ENCODE measurements at places on chromosomes 4 and X.

DNA sequence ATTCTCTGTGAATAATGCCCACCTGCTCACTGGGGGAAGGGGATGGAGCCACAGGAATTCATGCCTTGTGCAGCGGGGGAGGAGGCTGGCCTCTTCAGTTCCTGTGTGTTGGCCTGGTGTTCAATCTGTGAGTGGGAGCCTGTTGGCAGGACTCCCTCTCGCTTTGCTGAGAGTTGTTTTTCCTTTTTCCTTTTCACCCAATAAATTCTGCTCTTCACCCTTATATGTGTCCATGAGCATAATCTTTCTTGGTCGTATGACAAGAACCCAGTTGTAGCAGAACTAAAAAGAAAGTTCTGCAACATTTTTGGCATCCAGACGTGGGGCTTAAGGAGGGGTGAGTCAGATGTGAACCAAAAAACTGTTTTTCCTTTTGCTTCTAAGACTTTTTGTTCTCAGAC lies 235.2 kb upstream of the HDX start:
- DNase-seq, result peak; percentile 0

GRCh38 chr4:176805155-176805554 lies 12.4 kb upstream of the VEGFC start:
- DNase-seq, result peak; percentile 88

DNA sequence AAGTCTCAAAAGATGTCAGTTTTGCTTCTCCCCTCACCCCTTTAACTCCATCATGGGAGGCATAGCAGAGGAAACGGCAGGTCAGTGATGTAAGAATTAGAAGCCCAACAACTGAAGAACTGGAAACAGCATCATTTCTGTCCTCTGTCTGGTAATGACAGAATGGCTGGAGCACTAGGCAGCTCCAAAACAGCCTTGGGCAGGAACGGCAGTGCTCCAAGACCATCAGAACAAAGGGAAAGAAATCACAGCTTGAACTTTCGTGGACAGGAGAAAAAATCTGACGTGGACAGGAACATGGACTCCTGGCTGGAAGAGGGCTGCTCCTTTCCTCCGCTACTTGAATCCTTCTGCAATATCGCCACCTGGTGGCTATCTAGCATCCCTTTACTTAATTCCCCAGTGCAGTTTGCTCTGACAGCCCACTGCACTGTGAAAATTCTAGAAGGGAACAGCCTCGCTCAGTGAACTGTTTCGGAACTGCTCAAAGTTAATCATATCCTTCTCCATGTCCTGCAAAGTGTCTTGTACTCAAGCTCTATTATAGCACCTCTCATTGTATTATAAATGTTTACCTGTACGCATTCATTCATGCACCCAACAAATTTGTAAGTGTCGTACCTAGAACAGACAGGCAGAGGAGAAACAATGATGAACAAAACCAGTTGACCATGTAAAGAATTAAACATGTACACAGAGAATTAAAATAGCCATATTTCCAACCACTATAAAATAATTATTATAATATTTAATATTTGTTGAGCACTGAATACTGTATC lies 20.4 kb downstream of the SLC25A53 start:
- DNase-seq, result peak; percentile 73

DNA sequence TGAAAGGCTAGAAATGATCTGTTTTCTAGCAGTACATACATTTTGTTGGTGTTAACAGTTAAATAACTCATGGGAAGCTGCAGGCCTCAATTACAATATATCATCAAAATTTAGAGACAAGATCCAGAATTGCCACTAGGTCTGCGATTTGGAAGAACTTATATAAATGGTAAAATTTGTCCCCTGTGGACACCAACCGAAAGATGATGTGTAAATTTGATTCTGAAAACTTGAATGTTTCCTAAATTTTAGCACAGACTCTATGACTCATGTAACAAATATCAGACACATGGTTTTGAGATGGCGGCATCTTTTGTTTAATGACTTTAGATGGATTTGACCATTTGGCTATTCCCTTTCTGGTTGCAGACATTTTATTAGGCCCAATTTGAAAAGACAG lies 6.0 kb upstream of the HPGDS start:
- DNase-seq, result peak; percentile 8

DNA sequence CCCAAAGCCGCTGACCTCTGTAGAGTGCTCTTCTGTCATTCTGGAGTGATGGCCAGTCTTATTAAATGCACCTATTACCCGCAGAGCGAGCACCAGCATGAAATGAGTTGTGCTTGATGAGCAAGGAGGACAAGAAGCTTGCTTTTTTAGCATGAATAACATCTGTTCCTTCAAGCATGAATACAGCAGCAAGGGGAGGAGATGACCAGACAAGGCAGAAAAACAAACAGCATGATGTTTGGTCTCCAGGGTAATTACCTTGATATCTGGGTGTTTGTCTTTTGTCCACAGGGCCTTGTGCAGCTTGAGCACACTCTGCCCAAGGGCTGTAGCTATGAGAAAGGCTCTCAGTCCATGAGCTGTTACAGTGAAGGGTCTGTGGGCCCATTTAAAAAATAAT lies 324.8 kb upstream of the DDX53 start:
- no peak for DNase-seq

DNA sequence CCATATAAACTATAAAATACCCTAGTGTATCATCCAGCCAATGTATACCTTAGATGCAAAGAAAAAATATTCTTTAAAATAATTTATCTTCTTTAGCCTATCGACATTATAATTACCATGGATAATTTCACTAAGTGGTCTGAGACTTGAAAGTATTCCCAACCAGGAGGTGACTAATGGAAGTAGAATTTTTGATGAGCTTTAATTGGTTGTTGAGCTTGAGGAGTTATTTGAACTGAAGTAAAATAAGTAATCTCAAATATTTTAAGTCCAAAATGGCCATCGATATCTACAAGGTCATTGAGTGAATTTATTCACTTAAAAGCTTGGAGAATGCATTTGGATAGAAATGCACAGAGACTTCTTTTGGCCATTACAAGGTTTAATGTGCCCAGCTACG lies 436.2 kb downstream of the TLL1 start:
- DNase-seq, result no peak

DNA sequence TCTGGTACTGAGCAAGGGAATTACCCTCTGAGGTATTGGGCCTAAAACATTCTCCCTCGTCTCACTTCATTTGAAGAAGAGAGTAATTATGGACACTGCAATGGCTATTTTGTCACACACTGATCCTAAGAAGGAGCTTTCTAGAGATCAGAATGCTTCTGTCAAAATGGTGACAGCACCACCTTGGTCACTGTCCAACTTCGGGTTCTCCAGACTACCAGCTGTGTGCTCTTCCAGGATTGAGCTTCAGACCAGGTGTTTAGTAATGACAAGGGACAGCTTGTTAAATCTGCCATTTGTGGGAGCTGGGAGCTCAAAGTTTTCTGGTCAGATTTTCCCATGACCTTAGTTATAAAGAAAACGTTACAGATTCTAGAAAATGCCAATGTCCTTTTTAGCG lies 105.4 kb downstream of the POLA1 start:
- DNase-seq, result no peak

DNA sequence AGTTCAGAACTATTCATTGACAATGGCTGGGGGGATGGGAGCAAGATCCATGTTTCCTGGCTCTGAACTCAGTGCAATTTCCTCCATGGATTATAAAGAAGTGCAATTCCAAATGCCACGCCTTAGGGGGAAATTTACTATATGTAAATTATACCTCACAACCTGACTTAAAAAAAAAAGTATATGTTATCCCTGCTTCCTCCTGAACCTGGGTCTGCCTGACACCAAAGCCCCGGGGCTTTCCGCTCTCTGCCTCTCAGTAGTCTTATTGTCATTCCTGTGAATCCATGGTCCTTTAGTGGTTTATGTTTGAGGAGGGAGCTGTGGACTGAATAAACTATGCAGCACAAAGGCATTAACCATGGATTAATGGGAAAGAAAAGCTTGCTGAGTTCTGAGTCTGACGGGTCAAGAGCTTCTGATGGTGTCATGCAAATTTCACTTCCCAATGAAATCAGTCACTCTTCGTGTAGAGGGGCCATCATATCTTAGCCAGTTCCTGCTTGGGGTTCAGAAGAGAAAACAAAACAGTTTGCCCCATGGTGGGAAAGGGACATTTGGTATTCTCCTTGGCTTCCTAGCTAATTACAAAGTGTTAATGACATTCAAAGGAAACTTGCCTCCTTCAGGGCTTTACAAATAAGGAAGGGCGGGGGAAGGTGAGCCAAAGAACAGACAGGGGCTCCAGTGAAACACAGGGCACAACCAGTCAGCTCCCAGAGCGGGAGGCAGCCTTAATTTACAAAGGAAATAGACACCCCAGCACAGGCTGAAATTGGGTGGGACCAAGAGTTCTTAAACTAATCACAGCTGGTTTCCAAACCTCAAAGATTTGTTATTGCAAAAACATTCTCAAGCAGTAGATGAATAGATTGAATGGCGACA lies 14.3 kb downstream of the FAM9C start:
- no peak for DNase-seq

GRCh38 chr4:20629186-20630106 lies 70.8 kb upstream of the PACRGL start:
- no peak for DNase-seq

DNA sequence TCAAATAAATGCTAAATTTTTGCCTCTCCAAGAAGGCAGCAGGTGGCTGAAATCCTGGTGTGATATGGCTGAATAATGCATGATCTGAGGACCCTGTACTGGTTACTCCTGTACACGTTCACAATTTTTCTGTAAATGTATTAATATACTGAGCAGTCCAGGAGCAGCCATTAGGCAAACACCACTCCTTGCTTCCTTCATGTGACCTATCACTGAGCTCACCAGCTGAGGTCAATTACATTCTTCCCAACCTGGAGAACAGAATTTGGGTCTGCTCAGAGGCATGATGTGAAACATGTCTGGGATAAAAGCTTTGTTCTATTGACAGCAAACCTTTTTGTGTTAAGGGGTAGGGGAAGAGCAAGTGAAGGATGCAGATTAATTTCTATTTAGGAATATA lies 26.9 kb downstream of the RAB40AL start:
- no peak for DNase-seq

DNA sequence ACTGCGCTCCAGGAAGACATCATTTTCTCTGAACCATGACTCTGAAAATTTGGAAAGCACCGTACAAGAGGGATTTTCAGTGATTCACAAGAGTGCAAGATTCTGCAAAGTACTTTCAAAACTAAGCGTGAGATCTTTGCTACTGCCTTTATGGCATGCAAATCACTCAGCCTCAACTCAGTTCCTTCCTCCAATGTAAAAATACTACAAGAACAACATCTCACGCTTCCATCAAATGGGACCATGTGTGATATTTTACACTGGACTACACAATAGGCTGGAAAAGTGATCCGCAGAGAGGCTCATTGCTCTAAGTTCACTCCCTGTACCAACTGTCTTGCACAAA lies 674 bp upstream of the IL15 start:
- no peak for DNase-seq

DNA sequence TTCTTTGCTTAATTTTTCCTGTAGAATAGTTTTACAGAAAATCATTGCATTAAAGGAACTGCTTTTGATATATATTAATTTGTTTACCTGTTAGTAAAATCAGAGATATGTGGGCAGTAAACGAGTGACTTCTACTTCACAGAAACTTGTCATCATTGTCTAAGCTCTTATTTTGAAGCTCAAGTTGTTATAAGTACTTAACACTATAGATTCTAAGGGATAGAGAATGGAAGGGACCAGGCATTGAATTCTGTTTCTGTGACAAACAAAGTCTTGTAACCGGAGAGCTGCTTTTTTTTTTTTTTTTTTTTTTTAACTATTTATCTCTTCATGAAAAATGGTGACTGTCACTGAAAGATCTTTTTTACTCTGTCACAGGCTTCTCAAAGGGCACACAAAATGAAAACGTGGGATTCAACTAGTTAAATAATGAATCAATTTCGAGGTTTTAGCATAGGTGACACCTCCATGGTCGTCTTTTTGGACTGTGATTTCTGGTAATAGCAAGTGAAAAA lies 14.4 kb downstream of the STK26 start:
- no peak for DNase-seq

DNA sequence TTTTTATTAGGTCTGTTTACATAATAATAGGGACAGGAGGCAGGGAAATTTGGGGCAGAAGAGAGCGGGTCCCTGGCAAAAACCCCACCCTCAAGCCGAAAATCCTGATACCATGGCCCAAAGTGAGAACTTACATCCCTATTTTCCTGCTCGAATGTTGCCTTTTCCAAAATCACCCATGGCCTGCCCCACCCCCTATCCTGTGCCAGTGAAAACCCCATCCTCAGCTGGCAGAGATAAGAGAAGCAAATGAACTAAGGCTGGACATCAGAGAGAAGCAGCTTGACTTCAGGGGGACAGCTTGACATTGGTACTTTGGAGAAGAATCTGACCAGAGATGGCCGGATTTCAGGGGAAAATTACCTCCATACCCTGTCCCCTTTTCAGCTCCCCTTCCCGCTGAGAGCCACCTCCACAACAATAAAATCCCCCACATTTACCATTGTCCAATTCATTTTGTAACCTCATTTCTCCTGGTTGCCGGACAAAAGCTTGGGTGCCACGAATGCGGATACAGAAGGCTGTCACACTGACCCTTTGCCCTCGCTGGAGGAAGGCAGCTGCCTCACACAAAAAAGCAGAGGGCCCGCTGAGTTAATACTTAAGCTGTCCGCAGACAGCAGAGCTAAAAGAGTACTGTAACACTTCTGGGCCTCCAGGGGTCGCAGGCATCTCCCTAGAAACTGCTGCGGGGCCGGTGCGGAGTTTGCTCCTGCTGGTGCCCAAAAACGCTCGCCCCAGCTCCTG lies 196.2 kb downstream of the SNCA start:
- peak; percentile 77 for DNase-seq

DNA sequence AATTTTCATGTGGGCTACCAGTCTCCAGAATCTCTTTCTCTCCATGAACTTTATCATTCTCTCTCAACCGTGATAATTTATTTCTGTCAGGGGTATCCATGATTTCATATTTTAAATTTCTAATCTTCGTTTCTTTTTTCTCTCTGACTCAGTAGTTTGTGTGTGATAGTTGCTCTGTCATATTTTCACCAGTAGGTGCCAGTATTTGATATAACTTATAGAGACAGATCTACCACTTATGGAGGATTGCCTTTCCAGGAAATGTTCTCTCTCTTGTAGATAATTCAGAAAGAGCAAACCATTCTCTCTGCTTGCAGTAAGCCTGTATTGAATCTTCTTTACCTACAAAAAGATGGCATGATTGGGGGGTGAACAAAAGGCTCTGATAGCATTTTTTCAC lies 79.3 kb upstream of the DYNLT3 start:
- DNase-seq, result peak; percentile 5

Data from foreskin fibroblast (primary cell).